ENCODE measurements at places on chromosomes 16 and 17.
A peak's percentile ranks its signal among the peaks of the same experiment; 100 is the strongest.

- ATAC-seq: no peak
These were observed 50.6 kb downstream of the PLD6 start for GRCh38 chr17:17155568-17155967.

DNA sequence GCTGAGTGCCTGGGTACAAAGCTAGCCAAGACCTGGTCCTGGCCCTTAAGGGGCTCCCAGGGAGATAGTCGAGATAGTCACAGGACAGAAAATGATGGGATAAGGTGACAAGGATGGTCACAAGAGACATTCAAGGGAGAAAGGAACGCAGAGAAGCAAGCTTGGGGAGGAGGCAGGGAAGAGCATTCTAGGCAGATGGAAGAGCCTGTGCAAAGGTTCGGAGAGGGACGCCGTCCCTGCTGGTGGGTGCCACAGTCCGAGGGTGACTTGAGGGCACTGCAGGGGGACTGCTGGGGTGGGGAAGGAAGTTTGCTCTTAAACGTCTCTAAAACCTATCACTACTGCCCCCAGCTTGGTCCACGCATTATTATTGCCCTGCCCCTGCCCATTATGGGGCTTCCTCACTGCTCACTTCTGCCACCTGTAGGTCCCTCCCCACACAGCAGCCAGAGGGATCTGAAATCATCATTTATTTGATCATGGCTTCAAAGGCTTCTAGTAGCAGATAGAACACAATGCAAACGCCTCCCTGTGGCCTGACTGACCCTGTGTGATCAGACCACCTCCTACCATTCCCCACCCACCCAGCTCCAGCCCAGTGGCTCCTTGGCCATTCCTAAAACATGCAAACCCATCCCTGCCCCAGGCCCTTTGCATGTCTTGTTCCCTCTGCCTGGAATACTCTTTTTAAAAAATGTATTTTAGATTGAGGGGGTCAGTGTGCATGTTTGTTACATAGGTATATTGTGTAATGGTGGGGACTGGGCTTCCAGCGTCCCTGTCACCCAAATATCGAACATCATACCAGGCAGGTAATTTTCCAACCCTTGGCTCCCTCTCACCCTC, 60.3 kb downstream of the RMI2 start:
- peak; percentile 46 for ATAC-seq

GRCh38 chr16:11780991-11781680, 15.9 kb downstream of the ZC3H7A start:
- ATAC-seq: no peak

DNA sequence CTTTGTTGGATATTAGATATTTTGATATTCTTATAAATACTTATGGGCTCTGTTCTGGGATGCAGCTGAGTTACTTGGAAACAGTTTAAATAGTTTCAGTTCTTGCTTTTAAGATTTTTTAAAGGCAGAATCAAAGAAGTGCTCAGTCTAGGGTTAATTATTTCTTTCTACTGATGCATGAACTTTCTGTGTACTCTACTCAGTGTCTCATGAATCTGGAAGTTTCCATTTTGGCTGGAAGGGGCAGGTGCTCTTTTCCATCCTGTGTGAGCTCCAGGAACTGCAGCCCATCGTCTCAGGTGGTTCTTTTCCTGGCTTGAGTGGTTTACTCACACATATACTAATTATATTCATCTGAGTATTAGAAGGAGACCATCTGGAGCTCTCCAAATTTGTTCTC, 61.1 kb upstream of the CPHXL start:
- no peak for ATAC-seq

DNA sequence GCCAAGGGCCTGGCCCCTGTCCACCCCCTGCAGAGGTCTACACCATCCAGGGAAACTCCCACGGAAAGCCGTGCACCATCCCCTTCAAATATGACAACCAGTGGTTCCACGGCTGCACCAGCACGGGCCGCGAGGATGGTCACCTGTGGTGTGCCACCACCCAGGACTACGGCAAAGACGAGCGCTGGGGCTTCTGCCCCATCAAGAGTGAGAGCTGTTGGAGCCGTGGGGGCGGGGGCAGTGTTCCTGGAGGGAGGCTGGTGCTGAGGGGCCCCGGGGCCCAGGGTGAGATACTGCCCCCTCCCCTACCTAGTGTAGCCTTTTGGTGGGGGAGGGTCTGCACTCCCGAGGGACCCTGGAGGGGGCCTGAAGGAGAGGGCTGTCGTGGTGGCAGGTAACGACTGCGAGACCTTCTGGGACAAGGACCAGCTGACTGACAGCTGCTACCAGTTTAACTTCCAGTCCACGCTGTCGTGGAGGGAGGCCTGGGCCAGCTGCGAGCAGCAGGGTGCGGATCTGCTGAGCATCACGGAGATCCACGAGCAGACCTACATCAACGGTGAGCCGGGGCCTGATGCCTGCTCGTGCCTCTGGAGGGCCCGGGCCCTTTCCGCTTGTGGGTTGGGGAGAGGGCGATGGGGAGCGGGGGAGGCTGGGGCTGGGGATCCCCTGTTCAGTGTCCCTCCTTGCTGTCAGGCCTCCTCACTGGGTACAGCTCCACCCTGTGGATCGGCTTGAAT, 38.8 kb downstream of the MRC2 start:
- peak; percentile 4 for ATAC-seq

DNA sequence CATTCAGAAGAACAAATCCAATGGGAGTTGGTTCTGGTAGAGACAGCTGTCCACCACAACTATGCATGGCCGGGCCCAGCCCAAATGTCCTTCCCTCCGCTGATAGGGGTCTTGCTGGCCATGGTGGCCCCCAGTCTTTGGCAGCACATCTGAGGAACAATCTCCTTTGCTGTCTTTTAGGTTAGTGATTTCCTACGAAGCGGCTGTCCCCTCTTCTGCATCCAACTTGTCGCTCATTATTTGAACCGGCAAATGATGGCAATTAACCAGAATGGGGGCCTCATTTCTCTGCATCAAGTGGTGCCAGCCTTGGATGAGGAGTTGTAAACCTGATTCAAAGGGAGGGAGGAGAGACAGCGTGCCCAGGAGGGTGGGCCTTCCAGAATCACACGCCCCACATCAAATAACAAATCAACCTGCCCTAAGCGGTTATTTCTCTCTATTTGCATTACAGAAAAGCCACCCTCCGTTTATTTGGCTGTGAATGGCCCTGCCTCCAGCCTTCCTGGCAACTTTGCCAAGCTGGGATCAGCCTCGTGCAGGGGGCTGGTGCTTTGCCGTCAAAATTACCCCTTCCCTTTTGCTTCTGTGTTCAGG, 156.5 kb downstream of the RGS9 start:
- ATAC-seq: no peak

- ATAC-seq: peak; percentile 83
These were observed 28.0 kb upstream of the MAF start for GRCh38 chr16:79628501-79628975.

Measured in stimulated activated memory B cell treated with anti-CD40 and anti-IgM and Interleukin-4, amounts not matched to agents 10 μg/mL and 1 μg/mL and 100 μg/mL, for 72 hours (primary cell).